ENCODE measurements at places on chromosomes 3 and 15.

- DNase-seq = no peak
These were observed 66.1 kb downstream of the GLB1 start for GRCh38 chr3:33030802-33031201.

DNA sequence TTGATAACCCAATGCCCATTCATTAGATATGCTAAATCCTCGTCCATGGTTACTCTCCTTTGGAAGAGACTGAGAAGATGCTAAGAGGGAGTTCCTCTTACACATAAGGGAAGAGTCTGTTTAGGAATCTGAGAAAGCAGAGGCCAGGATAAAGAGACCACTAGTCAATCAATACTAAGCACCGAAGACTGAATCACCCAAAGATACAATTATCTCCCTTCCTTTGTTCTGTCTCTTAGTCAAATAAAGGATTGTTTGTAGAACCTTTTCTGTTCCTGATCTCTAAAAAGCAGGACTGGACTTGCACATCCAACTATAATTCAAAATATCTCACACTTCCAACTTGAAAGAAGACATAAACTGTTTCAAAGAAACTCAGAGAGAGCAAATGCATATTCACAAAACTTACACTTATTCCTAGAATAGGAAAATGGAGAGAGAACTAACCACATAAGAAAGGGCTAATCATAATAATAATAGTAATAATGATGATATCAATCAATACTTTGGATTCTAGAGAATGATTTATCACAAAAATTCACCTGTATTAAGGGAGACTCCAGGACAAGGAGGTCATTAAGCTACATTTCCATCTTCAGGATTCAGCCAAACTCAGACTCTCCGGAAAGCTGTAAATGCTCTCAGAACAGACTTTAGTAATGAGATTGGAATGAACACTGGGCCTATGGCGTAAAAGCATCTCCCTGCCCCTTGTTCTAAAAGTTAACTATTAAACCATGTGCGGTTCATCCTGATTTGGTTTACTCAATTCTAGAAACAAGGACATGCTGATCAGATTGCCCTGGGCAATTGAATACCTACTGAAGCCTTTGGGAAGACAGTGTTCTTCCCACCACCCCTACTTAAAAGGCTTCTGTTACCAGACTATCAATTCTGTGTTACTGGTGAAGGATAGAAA lies 401.5 kb downstream of the ZBTB20 start:
- no peak for DNase-seq

GRCh38 chr3:69048990-69049389 lies 3.1 kb downstream of the TMF1 start:
- DNase-seq = no peak

DNA sequence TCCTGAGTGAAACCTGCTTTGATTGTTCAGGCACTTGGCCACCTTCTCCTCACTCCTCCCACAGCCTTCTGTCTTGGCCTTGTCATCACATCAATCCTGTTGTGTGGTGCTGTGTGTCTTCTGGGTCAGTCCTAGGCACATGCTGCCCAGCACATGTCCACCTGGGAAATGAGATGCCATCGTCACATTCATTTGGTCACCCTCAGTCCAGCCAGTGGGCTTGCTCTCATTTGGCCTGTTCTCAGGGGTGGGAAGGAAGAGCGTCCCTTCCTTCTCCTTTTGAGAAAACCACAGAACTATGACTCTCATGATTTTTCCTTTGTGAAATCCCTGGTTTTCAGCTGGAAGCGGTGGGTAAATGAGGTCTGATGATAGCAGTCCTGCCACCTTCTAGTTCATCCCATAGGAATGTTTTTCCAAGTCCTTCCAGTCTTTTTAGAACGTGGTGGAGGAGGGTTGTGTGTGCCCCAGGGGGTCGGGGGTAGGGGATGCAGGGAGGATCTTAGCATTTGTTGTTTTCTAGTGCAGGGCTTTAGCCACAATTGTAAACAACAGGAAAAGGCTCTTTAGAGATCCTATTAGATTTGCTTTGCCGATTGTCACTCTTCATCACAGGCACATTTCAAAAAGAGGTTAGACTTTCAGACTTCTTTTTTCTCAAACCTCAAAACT lies 8.4 kb upstream of the PLA1A start:
- no peak for DNase-seq

- no peak for DNase-seq
These were observed 84.7 kb downstream of the RBPMS2 start for GRCh38 chr15:64690578-64691296.

GRCh38 chr15:35062738-35063099 lies 22.4 kb downstream of the NANOGP8 start:
- no peak for DNase-seq

GRCh38 chr3:5221701-5222100 lies 34.2 kb downstream of the EDEM1 start:
- no peak for DNase-seq

GRCh38 chr3:76789237-76789636 lies 250.7 kb upstream of the ROBO2 start:
- no peak for DNase-seq

DNA sequence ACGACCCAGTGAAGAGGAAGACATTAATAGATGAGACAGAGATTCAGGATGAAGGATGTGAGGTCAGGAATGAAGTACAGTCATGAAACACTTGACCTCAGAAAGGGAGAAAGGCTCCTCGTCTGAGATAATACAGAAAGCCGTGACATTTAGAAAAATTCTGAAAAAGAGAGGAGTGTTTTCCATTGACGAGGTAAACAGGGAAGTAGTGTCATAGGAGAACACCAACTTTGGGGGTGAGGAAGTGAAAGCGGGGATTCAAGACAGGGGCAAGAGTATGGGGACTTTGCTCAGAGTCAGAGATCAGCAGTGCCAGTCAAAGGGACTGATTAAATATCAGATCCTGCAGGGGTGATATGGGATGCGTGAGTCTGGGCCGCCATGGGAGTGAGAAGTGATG lies 160.9 kb downstream of the PLCL2 start:
- no peak for DNase-seq

GRCh38 chr3:141644931-141645330 lies 93.2 kb upstream of the RNF7 start:
- DNase-seq = peak; percentile 12

DNA sequence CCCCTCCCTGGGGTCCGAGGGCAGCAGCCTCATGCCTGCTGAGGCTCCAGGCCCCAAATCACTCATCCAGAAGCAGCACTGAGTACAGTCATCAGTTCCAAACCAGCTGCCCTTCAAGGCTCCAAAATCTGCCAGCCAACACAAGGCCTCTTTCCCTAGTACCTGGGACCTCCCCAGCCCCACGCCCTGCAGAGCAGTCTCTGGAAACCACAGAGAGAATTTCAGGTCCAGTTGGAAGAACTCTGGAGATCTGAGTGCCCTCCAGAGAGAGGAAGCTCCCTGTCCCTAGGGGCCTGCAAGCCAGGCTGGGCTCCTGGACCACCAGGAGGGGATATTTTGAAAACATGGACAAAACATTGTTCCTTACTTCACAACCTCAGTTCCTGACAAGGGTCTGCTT lies 26.2 kb downstream of the TKT start:
- DNase-seq = no peak

DNA sequence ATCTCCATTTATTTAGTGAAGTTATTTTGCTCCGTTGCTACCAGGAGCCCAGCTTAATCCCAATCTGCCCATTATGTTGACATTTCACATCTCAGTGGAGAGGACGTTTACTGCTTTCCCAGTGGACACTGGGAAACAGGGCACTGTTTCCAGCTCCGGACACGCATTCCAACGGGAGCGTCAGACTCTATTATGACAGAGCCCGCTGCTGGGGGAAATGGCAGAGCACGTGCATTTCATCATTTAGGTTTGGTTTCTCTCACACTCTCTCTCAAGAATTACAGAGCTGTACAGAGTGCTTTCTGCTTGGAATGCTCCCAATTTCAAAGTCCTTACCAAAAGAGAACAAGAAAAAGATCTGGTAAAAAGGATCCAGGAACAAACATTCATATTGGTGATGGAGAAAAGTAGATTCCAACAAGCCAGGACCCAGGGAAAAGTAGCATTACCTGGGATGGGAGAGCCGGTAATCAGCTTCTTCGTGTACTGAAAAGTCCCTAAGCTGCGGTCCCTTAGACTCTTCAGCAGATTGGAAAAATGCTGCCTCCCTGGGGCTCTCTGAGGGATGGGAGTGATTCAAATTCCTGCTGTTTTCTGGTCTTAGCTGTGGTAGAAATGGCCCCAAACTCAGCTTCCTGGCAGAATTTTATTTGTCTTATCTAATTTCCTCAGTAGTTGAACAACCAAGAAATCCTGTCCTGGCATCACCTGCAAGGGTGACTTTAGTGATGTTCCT lies 136.0 kb upstream of the THBS1 start:
- no peak for DNase-seq

DNA sequence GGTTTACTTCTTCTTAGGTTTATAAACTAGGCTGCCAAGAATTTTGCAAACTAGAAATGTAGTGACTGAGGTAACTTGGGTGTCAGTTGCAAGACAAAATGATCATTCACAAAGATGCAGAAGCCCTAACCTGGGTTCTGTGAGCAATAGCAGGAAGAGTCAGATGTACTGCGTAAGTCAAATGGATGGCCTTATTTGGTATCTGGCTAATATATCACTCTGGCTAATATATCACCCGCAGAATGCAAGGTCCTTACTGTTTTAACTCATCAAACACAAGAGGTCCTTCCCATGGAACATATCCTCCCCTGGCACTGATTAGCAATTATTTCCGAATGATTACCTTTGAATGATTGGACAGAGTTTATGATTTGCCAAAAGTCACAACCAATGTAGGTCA lies 37.4 kb downstream of the RBMS3 start:
- DNase-seq = no peak

Data from stimulated activated CD4-positive, alpha-beta T cell treated with anti-CD3 and anti-CD28 coated beads, TNF-alpha, amount 100 ng/mL, for 1 hour (primary cell).